NCI-H1048 (cell line): ENCODE measurements at places on chromosomes 4 and X.

DNA sequence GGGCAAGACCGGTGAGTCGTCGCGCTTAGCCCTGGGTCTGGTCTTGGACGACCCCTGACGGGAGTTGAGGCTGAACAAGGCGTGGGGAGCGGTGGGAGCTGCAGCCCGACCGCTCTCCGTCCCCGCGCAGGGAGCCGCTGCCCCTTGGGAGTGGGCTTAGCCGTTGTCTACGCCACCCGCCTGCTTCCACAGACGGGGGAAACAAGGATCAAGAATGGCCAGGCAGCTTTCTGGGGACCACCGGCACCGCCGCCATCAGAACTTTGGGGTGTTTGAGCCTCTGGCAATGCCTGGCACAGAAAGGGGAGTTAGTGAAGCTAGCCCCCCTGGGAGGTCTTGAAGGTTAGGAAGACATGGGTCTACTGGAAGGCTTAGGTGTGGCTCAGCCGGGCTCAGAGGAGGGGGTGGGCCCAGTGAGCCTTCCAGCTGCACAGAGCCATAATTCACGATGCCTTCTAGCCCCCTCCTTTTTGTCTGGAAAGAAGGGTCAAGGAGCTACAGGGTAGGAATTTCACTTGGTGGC lies 583 bp downstream of the RASL11B start:
- no peak for DNase-seq

GRCh38 chrX:8969378-8969777 lies 64.5 kb downstream of the FAM9B start:
- no peak for DNase-seq

- no peak for DNase-seq
Observed at GRCh38 chrX:35699642-35700041, 98.5 kb upstream of the MAGEB16 start.

DNA sequence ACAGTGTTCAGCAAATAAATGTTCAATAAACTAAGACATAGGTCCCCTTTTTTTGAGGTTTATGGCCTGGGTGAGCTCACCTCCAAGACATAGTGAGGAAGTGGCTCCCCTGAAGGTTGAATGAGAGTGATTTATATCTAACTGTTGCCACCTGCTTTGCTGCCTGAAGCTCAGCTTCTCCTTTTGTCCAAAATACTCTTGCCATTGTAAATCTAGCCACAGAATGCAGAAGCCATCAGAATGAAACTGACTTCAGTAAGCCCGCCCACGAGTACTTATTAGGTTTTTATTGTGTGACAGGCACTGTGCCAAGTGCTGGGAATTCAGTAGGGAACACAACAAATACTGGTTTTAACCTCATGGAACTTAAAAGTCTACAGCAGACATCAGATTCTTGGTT lies 18.0 kb downstream of the SPINK2 start:
- DNase-seq, result no peak

DNA sequence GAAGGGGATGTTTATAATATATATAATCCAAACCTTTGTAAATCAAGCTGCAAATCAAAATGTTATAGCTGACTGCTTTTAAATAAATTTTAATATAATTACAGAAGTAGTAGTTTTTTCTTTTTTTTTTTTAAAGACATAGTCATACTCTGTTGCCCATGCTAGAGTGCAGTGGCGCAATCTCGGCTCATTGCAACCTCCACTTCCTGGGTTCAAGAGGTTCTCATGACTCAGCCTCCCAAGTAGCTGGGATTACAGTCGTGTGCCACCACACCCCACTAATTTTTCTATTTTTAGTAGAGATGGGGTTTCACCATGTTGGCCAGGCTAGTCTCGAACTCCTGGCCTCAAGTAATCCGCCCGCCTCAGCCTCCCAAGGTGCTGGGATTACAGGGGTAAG lies 178.7 kb downstream of the FBXW7 start:
- no peak for DNase-seq

GRCh38 chrX:4181782-4182407 lies 468.4 kb upstream of the PRKX start:
- DNase-seq, result no peak

GRCh38 chrX:30521440-30522182 lies 56.0 kb downstream of the TASL start:
- DNase-seq, result no peak

- DNase-seq, result no peak
Observed at GRCh38 chr4:164955107-164955805, 22.2 kb downstream of the TRIM61 start.

DNA sequence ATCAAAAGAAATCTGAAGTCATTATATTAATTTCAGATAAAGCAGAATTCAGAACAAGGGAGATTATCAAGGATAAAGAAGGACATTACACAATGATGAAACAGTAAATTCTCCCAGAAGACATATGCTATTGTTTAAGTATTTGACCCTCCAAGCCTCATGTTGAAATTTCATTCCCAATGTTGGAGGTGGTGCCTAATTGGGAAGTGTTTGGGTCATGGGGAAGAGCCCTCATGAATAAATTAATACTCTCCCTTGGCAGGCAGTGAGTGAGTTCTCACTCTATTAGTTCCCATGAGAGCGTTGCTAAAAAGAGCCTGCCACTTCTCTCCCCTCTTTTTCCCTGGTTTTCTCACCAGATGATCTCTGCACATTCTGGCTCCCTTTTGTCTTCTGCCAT lies 249.9 kb upstream of the GRIA3 start:
- no peak for DNase-seq

DNA sequence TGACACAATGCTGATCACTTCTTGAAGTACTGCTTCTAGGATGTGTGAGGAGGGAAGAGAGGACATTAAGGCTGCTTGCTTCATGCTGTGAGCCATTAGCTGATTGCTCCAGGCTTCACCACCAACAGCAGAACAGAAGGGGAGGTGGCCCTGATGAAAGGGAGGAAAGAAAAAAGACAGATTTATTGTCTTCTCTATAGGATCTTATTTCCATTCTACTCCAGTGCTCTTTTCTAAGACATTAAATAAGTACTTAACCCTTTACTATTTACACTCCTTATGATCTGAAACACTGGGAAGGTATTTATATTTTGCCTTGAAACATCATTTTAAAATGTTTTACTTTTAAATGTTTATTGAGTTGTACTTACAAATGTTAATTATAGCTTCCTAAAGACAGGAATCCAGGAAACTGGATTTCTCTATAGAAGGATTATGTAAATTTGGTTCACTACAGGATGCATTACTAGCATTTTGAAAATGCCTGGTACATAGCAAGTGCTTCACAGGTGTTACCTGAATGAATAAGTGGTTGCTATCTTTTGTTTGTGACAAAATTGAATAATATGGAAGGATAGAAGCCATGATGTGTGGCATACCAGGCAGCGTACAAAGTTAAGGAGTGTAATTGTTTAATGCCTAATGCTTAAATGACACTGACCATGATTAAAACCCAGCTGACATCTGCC lies 680.9 kb upstream of the ATOH1 start:
- no peak for DNase-seq

- DNase-seq, result no peak
Observed at GRCh38 chr4:186831574-186831973, 107.9 kb upstream of the FAT1 start.

GRCh38 chr4:142850478-142850877 lies 4.4 kb upstream of the INPP4B start:
- DNase-seq, result no peak
